Putamen (tissue), 1 donor: ENCODE measurements at places on chromosomes 11 and 22.
A peak's percentile ranks its signal among the peaks of the same experiment; 100 is the strongest.

DNA sequence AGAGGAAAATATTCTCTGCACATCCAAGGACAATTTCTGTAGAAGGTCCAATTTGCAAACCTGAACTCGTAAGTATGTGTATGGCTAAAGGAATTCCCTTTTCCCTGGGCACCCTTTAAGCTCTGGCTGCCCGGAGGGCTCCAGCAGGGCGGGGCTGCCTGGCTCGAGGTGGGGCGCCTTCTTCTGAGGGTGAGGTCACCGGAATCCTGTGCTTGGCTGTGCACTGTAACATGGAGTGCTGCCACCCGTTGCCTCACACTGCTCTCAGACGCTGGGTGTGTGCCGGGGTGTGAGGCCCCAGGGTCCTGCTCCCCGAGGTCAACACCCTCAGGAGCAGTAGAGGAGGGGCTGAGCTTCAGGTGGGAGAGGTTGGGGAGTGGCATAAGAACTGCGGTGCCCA lies 61.5 kb downstream of the SYN3 start:
- DNase-seq: no peak

DNA sequence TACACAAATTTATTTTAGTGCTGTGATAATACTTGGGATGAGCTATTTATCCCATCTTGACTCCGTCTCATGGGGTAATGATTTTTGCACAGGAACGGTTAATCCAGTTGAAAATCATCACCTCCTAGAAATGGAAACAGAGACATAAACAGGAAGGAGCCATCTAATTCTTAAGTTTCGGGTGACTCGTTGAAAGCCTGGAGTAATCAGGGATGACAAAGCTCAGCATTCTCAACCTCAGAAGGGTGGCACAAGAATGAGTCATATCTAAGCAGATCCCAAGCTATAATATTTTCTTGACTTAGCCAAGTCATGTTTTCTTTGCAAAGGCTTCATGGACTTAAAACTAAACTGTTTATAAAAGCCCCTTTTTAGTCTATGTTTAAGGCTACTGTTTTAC lies 280.8 kb upstream of the CCDC90B start:
- DNase-seq: no peak

GRCh38 chr11:119422809-119423508 lies at the start of gene THY1:
Gene THY1, minus strand, starts transcription at chr11:119423172. Its CDS starts 2,267 bp downstream, at chr11:119420905.
- DNase-seq: peak; percentile 83

DNA sequence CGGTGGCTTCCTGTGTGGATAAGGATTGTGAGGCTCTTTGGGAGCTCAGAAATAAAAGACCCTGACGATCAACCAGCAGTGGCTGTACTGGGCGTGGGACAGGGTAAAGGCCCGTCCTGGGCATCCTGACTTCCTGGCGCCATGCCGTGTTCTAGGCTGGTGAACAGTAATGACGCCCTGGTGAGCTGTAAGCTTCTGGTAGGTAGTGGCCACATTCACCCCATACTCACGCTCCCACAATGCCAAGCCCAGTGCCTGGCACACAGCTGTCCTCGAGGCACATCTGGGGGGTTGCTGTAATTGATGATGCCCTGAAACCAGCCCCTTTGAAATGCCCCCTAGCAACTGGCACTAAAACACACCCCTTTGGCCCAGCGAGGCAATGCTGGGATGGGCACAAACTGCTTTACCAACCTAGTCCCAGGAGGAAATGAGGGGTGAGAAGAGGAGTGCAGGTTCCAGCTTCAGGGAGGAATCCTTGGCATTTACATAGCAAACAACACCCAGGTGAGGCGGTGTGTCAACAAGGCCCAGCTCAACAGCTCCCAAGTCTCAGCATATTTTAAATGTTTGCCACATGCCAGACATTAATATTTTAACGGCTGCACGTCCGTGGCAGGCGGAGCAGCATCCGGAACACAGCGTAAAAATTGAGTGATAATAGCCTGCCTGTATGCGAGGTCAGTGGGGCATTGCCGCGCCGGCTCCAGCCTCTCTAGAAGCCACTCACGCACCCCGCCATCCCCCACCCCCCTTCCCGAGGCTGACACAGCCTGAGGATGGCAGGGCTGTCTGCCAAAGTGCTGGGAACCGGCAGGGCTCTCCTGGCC lies 79.3 kb downstream of the DSCAML1 start:
- peak; percentile 92 for DNase-seq

DNA sequence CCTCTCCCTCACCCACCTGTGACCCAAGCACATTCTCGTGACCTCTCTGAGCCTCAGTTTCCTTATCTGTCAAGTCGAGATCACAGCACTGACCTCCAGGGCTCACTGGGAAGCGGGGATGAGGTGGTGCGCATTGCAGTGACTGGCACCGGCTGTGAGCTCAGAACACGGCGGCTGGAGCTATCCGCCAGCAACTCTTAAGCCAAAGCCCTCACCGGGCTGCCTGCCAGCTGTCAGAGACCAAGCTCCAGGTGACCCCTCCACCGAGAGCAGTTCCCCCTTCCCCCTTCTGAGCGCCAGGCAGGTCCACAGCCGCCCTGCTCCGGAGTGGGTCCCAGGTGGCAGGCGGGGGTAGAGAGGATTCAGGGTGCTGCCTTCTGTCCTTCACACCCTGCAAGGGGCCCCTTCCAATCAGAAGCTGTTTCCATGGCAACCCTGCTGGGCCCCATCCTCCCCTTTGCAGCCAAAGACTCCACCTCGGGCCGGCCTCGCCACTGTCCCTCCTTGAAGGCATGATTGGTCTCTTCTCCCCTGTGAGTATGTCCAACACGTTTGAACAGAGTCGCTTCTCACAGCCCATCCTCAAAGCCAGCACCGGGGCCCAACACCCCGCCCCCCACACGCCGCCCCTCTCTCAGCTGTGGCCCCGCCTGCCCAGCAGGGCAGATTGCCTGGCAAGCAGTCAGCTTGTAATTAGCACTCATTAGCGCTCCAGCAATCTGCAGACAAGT lies 98.7 kb downstream of the WNT7B start:
- DNase-seq: no peak

DNA sequence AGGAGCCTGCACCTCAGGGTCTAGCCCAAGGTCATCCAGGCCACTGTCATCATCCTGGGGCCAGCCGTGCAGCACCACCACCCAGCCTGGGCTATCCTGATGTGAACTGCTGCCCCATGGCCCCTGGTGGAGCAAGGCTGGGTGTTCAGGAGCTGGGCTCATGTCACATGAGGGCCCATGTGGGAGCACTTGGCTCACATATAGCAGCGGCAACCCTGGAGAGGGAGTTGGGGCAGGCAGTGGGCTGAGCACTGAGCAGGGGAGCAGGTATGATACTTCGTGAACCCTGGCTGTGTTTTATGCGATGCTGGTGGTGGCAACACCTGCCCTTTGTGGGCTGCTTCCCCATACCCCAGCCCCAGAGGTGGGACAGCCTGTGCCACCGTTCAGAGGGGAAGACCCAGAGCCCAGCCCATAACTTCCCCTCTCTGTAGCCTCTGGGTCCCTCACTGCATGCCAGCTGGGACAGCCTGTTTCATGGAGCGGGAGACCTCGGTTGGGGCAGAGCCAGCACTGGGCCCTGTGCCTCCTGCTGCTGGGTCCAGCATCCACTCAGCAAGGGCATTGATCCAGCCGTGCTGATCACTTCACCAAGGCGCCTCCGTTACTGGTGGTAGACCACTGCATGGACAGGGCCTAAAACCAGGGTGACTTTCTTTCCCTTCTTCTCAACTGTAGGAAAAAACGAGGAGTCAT lies 62.5 kb upstream of the SUSD2 start:
- no peak for DNase-seq

DNA sequence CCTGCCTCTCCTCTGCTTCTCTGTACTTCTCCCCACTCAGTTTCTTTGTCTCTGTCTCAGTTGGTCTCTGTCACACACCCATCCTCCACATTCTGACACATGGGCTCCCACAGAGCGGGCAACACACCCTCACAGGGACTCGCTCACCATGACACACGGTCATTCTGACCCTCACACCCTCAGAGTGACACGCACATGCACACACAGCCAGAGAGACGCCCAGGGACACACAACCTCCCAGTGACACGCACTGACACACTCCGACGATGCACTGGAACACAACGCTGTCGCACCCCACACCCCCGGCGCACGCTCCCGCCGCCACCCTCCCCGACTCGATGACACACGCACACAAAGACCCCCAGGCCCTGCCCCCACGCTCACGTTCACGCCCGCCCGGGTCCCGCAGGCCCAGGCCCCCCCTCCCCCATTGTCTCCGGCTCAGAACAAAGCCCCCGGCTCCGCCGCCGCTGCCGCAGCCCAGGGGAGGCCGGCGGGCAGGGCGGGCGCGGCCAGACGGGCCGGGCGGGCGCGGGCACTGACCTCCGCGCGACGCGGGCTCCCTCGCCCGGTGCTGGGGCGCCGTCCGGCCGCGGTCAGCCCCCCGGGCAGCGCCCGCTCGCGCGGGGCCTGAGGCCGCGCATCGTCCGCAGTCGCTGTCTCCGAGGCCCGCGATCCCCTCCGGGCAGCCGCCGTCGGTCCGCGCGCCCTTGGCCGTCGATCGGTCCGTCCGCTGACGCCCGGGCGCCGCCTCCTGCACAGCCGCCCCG lies 404 bp downstream of the DCHS1 start:
- peak; percentile 13 for DNase-seq

DNA sequence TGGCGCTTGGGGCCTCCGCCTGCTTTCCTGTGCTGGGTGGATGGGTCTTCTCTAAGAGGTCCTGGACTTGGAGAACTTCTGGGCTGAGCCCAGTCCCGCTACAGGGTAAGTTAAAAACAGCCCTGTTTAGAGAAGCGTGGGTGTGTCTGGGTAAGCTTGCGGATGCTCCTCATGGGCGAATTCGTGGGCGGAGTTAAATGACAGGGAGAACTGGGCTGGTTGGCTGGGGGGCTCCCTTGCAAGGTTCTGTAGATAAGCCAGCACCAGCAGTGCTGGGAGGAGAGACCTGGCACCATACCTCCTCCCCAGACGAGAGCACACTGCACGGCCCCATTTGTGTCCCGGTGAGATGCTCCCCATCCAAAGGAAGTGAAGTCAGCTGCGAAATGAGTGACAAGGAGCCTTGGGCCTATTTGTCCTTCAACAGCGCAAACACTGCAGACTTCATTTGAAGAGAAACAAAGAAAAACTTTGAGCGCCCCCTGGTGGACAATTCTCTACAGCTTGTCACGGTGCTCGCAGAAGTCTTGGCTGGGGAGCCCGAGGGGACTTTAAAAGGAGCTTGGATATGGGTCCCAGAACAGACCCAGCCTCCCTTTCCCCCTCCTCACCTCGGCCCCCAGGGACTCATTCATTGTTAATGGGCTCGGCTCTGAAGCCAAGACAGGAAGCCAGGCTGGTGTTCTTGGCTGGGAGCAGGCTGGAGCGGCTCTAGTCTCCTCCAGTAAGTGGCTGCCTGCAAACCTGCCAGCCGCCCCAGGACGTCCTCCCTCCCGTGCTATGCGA lies 39.5 kb downstream of the TP53I11 start:
- peak; percentile 85 for DNase-seq
